ENCODE measurements at places on chromosomes 1 and 21.

- no peaks in the 10 kb centered on the region for H3K27me3 ChIP-seq
- no peaks in the 10 kb centered on the region for H3K36me3 ChIP-seq
- H3K4me1 ChIP-seq = no peaks in the 10 kb centered on the region
Measured at GRCh38 chr1:78426408-78426807, 64.4 kb upstream of the PTGFR start.

GRCh38 chr1:153506386-153506785 is 29.4 kb downstream of the S100A6 start:
- no peak overlapping the region for H3K27ac ChIP-seq
- H3K27me3 ChIP-seq = no peaks in the 10 kb centered on the region
- peaks cover 3% of the 10 kb centered on the region for H3K4me1 ChIP-seq
- no peak overlapping the region for H3K4me3 ChIP-seq
- no peak for DNase-seq

DNA sequence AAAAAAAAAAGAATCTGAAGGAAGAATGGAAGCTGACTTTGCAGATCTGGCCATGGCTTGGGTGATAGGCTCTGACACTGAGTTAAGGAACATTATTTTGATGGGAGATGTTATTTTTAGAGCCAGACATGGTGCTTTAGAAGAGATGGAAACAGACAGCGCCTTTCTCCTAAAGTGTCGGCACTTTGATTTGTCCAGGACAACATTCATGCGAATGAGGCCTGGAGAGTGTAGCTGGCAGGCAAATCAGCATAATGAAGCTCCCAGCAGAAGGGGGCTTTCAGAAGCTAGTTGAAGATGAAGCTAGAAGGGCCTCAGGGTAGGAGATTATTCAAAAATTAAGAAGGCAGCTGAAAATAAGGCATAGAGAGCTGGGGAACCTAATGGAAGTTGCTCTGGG is 397.7 kb downstream of the RWDD3 start:
- DNase-seq = no peak
- H3K27ac ChIP-seq = no peak overlapping the region
- H3K36me3 ChIP-seq = no peaks in the 10 kb centered on the region
- no peaks in the 10 kb centered on the region for H3K4me1 ChIP-seq
- no peaks in the 10 kb centered on the region for H3K27me3 ChIP-seq

DNA sequence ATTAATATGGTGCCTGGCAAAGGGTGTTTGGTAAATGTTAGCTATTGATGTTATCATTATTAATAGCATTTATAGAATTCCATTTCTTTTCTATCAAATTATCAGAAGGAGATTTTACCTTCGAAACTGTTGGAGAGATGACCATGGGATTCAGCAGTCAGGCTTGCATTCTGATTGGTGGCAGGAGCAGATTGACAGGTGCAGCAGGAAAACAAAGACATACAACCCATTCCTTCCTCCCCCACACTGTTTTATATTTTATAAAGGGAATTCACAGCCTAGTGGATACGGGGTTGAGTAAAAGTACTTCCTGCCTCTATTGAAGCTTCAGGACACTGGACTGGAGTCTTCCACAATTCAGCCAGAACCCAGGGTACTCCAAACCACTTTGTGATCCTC is 55.1 kb upstream of the SYT14 start:
- no peaks in the 10 kb centered on the region for H3K36me3 ChIP-seq
- no peak overlapping the region for H3K27ac ChIP-seq
- H3K4me1 ChIP-seq = no peaks in the 10 kb centered on the region
- no peaks in the 10 kb centered on the region for H3K27me3 ChIP-seq

DNA sequence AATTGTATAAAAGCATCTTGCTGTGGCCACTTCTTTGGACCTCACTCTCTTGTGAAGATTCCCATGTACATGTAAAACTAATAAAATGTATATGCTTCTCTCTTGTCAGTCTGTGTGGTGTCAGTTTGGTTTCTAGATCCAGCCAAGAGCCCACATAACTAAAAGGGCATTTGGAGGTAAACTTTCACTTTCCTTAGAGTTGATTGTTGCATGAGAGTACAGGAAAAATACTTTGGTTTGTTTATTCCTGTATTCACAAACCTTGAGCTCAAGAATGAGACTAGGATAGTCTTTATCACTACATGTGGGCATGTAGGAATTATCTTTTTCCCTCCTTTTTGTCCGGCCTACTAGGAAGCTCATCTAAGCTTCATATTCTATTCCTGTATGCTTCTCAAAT is 50.9 kb downstream of the KCTD3 start:
- H3K4me1 ChIP-seq = no peaks in the 10 kb centered on the region
- H3K36me3 ChIP-seq = no peaks in the 10 kb centered on the region
- H3K27ac ChIP-seq = no peak overlapping the region
